ENCODE measurements at places on chromosomes 2 and 18.

- no peak for DNase-seq
These were observed 320.5 kb upstream of the NCKAP5 start for GRCh38 chr2:133888621-133889219.

DNA sequence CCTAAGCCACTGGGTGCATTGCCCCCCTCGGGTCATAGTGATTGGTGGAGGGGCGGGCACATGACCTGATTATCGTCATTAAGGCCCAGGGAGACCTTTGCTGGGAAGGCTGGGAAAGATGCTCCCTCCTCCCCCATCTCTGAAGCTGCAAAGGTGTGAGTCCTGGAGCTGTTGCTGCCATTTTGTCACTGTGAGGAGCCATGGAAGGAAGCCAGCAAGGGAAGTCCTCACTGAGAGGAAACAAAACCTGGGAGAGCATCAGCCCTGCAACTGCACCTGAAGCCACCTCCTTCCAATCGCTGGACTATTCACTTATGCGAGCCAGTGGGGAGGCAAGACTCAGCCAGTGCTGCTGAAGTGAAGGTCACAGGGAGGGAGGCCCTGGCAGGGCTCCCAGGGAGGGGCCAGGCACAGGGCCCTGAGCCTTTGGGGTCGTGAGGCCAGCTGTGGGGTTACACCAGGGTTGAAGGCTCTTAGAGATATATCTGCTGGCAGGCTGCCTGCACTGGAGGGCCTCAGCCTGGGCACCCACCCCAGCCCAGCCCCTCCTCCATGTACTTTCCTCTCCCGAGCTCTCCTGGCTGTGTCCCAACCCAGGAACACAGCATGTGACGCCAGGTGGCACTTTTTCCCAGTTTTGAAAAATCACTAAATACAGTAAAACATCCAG lies 10.7 kb upstream of the FAHD2A start:
- no peak for DNase-seq

- DNase-seq: peak; percentile 33
These were observed 21.9 kb upstream of the MCFD2 start for GRCh38 chr2:46937471-46937901.

DNA sequence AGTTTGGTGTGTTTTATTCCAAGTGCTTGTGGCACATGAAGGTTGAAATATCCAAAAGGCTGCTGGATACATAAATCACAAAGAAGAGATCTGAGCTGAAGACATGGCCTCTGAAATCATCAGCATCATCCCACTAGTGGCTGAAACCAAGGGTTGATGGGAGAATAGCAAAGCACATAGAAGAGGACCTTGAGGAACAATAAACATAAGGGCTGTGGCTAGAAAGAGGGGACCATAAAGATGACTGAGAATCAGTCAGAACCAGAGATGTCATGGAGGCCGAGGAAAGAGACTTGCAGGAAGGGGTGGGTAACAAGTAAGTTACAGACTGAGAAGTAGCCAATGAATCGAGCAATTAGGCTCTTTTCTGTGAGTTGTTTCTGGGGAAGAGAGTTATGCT lies 116.8 kb downstream of the CDC42EP3 start:
- DNase-seq: no peak

DNA sequence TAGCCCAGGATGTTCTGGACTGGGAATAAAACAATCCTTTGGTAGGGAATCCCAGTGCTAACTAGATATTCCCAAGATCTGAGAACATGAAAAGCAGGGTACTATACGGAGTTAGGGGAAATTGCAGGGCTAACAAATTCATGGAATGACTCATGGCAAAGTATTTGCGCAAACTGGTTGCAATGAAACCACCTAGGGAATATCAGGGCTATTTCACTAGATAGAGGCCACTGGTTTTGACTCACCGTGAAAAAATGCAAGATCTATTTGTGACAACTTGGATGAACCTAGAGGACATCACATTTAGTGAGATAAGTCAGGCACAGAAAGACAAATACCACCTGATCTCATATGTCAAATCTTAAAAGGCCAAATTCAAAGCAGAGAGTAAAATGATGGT lies 233.3 kb downstream of the MBD2 start:
- no peak for DNase-seq

DNA sequence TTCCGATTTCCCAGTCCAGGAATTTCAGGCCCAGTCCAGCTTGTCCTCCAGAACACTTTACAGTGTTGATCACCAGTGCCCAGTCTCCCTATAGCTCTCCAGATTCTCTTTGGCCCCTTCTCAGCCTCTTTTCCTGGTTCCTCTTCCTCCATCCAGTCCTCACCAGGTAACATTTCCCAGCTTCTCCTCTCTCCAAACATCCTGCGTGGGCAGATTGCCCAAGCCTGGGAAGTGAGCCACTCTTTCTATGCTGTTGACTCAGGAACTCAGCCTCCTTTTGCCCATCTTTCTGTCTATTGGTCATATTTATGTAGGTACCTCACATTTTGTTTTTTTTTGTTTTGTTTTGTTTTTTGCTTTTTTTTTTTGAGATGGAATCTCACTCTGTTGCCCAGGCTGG lies 109.4 kb downstream of the LYPD1 start:
- no peak for DNase-seq

GRCh38 chr18:32175265-32175664 lies 14.6 kb upstream of the MEP1B start:
- DNase-seq: no peak

GRCh38 chr2:23425885-23426262 lies 40.9 kb downstream of the KLHL29 start:
- no peak for DNase-seq

GRCh38 chr2:231100990-231101389 lies 23.9 kb downstream of the HTR2B start:
- DNase-seq: no peak

DNA sequence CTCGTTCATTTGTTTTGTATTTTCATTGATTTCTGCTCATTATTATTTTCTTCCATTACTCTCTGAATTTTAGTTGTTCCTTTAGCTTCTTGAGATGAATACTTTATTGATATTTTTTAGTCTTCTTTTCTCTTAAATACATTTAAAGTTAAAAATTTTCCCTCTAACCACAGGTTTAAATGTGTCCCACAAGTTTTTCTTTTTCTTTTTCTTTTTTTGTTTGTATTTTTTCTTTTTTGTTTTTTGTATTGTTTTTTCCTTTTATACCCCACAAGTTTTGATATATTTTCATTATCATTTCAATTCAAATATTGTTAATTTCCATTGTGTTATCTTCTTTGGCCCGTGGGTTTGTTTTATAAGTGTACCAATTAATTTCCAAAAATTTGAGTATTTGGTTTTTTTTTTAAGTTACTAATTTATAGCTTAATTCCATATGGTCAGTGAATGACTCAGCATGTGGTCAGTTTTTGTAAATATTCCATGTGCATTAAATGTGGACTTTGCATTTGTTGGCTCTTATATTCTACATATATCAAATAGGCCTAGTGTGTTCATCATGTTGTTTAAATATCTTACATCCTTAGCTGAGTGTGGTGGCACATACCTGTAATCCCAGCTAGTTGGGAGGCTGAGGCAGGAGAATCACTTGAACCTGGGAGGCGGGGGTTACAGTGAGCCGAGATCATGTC lies 16.2 kb downstream of the CENPO start:
- DNase-seq: no peak

- DNase-seq: no peak
These were observed 665.0 kb upstream of the FANCL start for GRCh38 chr2:58906081-58906645.

- DNase-seq: no peak
These were observed 75.6 kb downstream of the TPGS2 start for GRCh38 chr18:36752929-36753865.

- no peak for DNase-seq
These were observed 92.7 kb upstream of the PXDN start for GRCh38 chr2:1837022-1837421.

- DNase-seq: no peak
These were observed 91.3 kb downstream of the SPATS2L start for GRCh38 chr2:200397785-200398184.

DNA sequence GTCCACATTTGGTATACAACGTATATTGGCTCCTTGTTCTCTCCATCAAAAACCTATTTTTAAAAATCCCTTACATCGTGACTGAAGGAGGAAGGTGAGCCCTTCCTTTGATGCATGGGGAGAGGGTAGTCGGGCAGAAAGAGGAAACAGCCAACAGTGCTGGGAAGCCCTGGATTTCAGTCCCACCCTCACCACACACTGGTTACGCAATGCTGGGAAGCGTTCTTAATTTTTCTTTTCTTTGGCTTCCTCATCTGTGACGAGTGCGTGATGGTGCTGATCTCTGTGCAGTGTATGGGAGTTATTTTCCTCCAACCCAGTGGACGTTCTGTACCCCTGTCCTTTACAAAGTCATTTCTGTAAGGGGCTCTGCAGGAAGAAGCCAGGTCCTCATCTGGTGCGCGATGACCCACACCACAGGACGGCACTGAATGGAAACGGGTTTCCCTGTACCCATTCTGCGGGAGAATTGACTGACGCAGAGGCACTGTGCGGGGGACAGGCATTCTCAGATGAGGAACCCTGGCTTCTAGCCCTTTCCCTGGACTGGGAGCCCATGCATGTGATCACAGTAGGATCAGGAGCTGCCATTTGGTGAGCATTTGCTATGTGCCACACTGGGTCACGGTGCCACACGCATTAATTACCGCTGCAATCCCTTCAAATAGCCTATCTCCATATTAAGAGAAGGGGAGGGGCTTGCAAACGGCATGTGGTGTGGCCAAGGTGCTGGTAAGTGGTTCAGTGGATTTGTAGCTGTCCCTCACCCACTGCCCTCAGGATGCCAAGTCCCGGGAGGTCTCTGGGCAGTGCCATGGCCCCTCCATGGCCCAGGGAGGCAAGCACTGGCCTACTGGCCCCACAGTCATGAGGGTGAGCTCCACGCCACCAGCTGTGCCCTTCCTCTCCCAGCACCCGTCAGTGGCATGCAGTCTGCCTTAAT lies 4.3 kb downstream of the COLEC11 start:
- DNase-seq: no peak

DNA sequence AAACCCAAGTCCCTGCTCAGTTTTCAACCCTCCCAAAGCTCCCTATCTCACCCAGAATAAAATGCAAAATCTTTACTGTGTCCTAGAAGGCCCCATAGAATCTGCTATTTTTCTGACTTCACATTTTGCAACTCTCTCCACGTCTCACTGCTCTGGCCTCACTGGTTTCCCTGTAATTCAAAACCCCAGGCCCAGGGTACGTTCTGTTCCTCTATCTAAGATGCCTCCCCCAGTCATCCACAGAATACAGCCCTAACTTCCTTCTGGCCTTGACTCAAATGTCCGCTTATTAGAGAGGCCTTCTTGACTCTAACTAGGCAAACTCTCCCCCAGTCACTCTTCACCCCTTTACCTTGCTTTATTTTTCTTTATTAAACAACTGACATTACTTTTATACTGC lies 42.0 kb downstream of the FAM161A start:
- DNase-seq: no peak

DNA sequence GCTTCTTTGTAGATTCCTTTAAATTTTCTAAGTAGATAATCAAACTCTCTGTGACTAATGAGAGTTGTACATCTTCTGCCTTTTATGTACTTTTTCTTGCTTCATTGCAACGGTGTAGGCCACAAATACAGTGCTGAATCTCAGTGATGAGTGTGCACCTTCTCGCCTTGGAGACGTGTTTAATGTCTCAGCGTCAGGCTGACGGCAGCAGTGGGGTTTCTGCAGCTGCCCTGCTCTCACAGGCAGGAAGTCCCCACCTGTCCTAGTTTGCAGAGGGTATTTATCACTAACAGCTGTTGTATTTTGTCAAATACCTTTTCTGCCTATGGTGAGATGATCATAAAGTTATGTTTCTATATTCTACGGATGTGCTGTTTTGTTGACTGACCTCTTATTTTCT lies 13.3 kb downstream of the AGXT start:
- no peak for DNase-seq

GRCh38 chr2:35462226-35462998 lies 893.2 kb upstream of the CRIM1 start:
- no peak for DNase-seq

DNA sequence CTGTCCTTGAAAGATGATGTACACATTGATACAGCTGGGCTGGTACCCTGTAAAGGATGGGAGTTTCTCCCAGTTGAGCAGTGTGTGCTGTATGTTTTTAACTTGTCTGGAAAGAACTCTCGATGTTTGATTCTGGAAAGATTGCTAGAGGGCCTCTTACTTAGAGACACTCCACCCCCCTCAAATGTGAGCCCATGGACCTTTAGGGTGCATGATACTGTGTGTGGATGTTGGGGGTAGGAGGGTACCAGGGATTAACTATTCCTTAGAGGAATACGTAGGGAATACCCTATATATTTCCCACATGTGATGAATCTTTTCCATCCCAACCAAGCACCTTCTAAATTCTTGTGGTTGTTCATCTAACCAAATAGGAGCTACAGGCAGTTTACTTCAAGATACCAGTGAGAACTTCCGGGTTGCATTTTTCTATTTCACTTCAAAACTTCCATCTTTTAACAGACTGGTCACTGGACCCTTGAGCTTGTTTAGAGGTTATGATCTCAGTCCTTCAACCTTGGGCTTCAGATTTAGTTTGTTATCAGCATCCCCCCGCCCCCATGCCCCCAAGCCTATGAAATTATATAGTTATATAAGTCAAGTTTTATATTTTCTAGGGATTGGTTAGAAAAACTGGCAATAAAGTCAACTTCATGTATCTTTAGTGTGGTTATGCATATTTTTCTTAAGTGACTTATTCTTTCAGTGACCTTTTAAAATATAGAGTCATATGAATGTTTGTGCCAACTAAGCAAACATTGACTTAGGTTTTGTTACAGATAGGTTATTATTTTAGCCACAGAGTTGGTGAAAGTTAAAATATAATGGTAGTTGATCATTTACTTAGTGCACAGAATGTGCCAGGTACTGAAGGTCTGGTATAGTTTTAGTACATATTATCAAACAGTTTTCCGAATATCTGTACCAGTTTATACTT lies 18.2 kb downstream of the AFTPH start:
- no peak for DNase-seq

DNA sequence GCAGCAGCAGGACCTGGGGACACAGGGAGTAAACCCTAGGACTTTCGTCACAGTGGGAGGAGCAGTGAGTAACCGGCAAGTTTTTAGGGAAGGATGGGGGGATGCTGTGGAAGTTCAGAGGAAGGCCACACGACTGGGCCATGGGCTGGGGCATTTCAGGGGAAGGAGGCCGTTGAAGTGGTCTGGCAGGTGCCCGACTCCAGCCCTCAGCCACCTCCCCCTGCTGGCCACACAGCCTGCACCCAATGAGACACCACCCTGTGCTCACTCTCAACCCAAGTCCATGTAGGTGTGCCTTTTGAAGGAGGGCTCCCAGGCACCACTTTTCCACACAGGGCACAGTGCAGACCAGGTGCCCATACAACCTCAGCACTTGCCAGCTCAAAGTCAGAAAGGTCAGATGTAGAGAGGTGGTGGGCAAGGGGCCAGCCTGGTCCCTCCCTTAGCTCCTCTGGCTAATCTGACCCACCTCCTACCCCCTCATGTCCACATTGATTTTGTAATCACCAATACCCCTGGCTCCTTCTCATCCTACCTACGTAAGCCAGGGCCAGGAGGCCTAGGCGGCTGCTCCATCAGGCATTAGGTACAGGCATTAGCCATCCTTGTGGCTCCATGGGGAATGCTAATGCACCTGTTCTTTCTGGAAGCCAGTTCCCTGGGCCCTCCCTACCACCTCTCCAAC lies 211.2 kb downstream of the SMAD2 start:
- DNase-seq: no peak
